Immature natural killer cell (primary cell): ENCODE measurements at places on chromosomes 6 and 20. TPM values are rescaled to one million over a fixed set of nuclear protein-coding genes. Genes with fewer than 3 reads are reported as not detected.

KCNQ2 gene
- polyA plus RNA-seq = 0.73 TPM

MAPK13 gene
- polyA plus RNA-seq = 35.2 TPM

SCRT2 gene
- polyA plus RNA-seq = not detected

SIRPB1 gene
- polyA plus RNA-seq = 1.7 TPM

- no peak overlapping the region for H3K4me3 ChIP-seq
- peaks cover 64% of the 10 kb centered on the region for H3K4me1 ChIP-seq
- H3K27ac ChIP-seq = peak overlapping the region; percentile 67
- H3K36me3 ChIP-seq = no peaks in the 10 kb centered on the region
- DNase-seq = no peak
These were observed 19.9 kb downstream of the RREB1 start for GRCh38 chr6:7127680-7128079.

DNA sequence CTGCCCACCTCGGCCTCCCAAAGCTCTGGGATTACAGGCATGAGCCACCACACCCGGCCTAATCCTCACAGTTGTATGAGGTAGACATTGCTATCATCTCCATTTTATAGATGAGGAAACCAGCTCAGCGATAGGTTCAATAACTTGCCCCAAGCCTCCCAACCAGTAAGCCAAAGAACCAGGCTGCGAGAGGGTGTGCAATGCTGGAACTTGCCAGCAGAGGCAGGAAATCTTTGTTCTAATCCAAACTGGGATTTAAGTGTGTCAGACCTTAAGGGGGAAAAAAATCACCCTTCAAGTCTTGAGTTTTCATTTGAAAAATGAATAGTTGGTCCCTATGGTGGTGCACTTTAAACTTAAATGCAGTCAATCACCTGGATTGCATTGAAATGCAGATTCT, 20.1 kb upstream of the RNGTT start:
- H3K27ac ChIP-seq = no peak overlapping the region
- no peak overlapping the region for H3K4me3 ChIP-seq
- no peak for DNase-seq
- H3K4me1 ChIP-seq = no peaks in the 10 kb centered on the region
- H3K27me3 ChIP-seq = peaks cover 2% of the 10 kb centered on the region

DNA sequence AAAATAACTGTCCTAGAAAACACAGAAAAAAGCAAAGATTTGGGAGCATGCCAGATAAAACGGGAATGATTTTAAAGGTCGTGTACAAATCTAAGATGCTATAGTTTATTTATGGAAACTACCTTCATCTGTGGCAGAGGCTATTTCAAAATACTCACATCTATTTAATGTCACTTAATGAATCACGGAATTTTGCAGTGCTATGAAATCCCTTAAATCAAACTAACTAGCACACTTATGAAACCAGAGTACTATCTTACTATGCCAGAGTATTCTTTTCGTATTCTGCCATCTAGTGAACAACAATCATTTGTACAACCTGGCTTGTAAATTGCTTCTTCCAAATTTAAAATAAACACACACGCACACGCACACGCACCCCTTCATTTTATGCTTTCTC, 77.9 kb upstream of the BMP5 start:
- H3K27me3 ChIP-seq = no peaks in the 10 kb centered on the region
- no peaks in the 10 kb centered on the region for H3K4me1 ChIP-seq
- DNase-seq = no peak
- no peak overlapping the region for H3K27ac ChIP-seq
- no peak overlapping the region for H3K4me3 ChIP-seq

- H3K36me3 ChIP-seq = no peaks in the 10 kb centered on the region
- H3K27me3 ChIP-seq = no peaks in the 10 kb centered on the region
- no peak overlapping the region for H3K4me3 ChIP-seq
- H3K27ac ChIP-seq = no peak overlapping the region
- peaks cover 25% of the 10 kb centered on the region for H3K4me1 ChIP-seq
These were observed 31.4 kb downstream of the NCOA6 start for GRCh38 chr20:34794006-34794585.

DNA sequence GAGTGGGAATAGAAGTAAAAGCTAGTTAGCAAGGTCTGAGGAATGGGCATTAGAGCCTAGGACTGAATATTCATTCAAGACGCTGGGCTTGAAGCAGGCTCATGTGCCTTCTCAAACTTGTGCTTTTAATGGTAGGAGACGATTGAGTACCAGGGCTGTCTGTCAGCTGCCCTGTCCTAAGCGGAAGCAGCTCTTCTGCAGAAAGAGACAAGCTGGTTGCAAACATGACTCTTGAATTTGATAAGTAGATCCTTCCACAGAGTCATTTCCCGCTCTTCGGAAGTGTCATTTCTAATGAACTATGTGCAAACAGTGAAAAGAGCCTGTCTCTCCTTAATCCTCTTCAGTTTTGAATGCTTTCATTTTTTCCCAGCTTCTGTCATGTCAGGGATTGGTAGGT, 176.4 kb downstream of the TFAP2B start:
- no peak for DNase-seq
- no peaks in the 10 kb centered on the region for H3K36me3 ChIP-seq
- peaks cover 2% of the 10 kb centered on the region for H3K27me3 ChIP-seq
- H3K27ac ChIP-seq = no peak overlapping the region

DNA sequence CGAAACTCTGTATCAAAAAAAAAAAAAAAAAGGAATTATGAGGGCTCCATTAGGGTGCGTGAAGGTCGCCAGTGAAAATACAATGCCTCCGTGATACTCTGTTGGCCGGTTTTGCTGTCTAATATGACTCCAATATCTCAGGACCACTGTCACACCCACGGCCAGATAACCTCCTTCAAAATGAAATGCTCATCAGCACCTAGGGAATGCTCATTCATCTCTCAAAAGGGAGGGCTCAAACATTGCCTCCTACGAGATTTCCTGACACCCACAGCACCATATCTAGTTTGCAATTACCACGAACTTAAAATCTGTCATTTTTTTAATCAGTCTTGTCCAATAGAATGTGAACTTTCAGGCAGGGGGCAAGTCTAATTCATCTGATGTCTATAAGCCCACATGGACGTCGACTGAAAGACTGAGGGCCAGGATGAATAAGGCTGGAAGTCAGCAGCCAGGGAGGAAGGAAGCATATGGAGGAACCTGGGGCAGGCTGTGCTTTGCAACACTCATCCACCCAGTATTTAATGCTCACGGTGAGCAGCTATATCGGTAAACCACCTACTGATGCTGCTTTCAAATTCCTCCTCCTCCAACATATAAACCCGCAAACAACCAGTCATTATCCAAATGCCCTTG, 42.8 kb downstream of the MAP3K5 start:
- no peaks in the 10 kb centered on the region for H3K27me3 ChIP-seq
- no peak for DNase-seq
- peaks cover 72% of the 10 kb centered on the region for H3K4me1 ChIP-seq
- H3K4me3 ChIP-seq = no peak overlapping the region
- no peaks in the 10 kb centered on the region for H3K36me3 ChIP-seq

- H3K36me3 ChIP-seq = no peaks in the 10 kb centered on the region
- no peaks in the 10 kb centered on the region for H3K4me1 ChIP-seq
- no peaks in the 10 kb centered on the region for H3K27me3 ChIP-seq
These were observed 265.3 kb upstream of the BMP2 start for GRCh38 chr20:6502219-6502618.

DNA sequence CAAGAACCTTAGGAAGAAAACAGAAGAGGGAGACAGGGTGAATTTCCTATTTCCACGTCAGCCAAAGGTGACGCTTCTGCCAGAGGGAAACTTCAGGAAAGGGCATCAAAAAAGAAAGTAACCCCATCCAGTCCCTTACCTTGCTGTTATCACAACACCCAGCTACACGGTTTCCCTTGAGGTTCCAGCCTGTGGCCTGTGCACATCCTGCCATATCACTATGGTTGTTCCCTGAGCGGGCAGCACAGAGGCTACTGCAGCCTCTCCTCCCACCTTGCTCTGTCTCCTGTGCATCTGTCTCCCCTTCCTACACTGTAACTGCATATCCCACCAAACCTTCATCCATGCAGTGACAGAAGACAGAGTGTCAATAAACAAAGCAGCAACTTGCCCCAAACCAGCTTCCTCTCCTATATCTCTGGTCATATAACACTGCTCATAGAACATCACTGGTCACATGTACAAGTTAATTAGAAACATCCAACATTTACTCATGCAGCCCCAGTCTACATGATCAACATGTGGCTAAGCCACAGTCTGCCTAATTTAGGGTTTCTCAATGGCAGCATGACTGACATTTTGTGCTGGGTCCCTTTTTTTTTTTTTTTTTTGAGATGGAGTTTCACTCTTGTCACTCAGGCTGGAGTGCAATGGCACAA, 54.7 kb downstream of the GFOD1 start:
- peak; percentile 57 for DNase-seq
- peak overlapping the region; percentile 93 for H3K27ac ChIP-seq
- H3K36me3 ChIP-seq = no peaks in the 10 kb centered on the region
- peaks cover 15% of the 10 kb centered on the region for H3K27me3 ChIP-seq
- H3K4me1 ChIP-seq = peaks cover 96% of the 10 kb centered on the region
